ENCODE measurements at places on chromosomes 16 and 17.

DNA sequence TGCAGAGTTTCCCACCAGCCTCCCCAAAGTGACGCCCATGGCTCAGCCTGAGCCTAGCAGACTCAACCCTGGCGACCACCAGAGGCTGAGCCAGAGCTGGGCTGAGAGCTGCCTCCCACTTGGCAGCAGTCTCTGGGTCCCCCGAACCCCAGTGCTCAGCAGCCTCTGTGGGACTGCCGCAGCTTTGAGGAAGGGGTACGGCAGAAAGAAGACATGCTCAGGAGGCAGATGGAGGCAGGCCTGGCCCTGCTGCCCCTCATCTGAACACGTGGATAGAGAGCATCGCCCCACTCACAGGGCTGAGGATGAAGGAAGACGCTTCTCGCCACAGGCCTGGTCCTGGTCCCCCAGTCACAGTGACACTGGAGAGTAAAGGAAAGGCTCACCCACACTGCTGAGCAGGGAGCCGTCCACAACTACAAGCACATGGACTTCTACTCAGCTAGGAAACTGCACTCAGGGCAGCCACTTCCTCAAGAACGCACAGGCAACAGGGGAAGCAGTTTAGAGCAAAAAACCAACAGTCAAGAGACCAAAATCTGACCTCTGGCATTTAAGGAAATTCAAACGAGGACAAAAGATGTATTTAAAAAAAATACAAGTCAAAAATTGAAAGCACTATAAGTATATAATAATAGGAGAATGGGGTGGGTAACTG, 45.2 kb upstream of the GSG1L start:
- no peak for DNase-seq

GRCh38 chr17:74137416-74137815, 66.1 kb upstream of the RPL38 start:
- no peak for DNase-seq

GRCh38 chr16:87003414-87003755, 313.8 kb downstream of the C16orf95 start:
- DNase-seq = no peak

DNA sequence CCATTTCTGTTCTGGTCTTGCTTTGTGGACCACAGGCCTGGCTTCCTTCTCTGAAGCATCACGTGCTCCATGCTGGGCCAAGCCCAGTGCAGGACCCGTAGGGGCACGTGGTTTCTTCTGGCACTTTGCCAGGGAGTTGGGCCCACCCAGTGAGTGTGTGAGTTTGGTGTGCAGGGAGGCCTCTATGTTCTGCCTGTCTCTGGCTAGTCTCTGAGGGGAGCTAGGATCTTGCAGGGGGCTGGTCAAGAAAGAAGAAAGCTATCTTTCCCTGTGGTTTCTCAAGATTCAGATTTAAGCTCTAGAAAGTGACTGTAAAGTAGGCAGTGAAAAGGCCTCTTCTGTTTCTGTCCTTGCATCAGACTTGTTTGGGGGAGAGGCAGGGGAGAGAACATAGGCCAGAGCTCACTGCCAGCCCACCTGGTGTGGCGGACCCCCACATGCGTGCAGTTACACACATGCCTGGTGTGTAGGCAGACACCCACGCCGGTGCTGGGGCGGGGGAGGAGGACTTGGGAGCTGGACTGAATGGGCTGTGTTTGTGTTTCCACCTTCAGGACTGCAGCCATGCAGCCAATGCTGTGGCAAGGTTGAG, 11.8 kb downstream of the LASP1 start:
- peak; percentile 51 for DNase-seq

DNA sequence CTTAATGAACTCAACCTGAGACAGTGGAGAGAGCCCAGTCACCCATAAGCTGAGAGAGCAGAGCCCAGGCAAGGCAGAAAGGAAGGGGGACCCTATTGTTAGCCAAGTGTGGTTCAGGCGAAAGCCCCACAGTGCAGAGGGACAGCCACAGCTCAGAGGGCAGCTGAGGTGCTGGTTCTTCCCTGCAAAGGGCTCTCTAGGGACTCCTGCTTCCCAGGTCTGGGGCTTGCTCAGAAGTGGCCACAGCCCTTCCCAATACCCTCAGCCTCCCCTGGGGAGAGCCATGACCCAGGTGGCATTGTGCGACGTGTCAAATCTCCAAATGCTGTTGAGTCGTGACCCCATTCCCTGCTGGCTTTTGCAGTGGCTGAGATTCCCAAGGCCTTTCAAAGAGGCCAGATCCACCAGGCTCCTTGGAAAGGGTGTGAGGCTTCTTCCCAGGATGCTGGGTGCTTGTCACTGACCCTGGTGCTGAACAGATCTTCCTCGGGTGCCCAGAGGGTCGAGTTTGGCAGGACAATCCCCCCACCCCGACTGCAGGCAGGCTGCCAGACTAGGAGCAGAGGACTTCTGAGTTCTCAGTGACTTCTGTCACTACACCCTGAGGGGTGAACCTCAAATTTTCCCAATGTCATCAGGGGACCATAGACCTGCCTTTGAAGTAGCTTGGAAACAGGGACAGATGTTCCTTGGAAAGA, 2.5 kb upstream of the CCL17 start:
- no peak for DNase-seq

- no peak for DNase-seq
Observed at GRCh38 chr16:12518241-12519175, 285.2 kb downstream of the CPPED1 start.

DNA sequence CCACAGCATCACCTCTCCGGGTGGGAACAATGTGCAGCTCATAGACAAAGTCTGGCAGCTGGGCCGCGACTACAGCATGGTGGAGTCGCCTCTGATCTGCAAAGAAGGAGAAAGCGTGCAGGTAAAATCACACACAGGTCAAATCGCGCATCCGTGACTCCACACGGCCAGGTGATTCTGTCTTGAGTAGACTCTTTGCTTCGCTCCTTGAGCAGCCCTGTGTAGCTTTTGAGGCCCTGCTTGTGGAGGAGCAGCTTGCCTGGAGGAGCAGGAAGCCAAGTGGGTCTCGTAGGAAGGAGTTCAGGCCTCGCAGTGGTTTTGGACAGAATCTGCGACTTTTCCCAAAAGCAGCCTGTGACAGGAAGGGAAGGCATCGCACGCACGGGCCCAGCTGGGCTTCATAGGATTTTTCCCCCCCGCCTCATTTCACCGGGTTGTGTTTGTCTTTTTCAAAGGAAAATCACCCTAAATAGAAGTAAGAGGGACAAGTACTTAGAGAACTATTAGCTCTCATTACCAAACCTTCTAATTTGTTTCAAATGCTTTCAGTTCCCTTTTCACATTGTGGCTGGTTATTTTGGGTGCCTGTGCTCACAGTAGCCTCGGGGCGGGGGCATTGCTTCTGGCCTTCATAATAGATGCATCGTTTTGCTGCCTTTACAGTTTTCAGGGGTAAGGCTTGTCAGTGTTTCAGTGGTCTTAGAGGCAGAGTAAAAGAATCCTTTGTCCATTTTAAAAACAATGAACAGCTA, 71.5 kb downstream of the SEC14L1 start:
- DNase-seq = no peak

- DNase-seq = no peak
Observed at GRCh38 chr17:604765-605164, 109.9 kb downstream of the VPS53 start.

GRCh38 chr17:51926448-51926847, 232.1 kb downstream of the CA10 start:
- no peak for DNase-seq

DNA sequence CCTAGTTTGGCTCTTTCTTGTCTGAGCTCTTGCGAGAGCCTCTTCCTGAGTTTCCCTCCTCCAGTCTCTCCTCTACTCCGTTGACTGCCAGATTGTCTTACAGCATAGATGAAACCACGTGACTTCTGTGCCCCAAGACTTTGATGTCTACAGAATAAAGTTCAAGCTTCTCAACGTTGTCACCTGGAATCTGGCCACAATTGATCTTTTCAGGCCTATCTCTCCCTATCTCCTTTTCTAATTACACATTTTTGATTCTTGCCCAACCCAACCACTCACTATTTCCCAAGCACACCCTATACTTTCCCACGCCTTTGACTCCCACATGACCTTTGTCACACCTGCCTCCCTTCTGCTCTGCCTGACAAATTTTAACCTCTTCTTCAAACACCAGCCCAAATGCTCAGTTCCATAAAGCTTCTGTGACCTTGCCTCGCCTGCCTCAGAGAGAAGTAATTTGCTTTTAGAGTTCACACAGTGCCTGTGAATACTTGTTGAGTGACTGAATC, 52.4 kb upstream of the PMFBP1 start:
- no peak for DNase-seq

- DNase-seq = no peak
Observed at GRCh38 chr17:50904518-50905459, 38.6 kb upstream of the TOB1 start.

GRCh38 chr17:31524926-31525800, 133.7 kb downstream of the RAB11FIP4 start:
- peak; percentile 93 for DNase-seq

DNA sequence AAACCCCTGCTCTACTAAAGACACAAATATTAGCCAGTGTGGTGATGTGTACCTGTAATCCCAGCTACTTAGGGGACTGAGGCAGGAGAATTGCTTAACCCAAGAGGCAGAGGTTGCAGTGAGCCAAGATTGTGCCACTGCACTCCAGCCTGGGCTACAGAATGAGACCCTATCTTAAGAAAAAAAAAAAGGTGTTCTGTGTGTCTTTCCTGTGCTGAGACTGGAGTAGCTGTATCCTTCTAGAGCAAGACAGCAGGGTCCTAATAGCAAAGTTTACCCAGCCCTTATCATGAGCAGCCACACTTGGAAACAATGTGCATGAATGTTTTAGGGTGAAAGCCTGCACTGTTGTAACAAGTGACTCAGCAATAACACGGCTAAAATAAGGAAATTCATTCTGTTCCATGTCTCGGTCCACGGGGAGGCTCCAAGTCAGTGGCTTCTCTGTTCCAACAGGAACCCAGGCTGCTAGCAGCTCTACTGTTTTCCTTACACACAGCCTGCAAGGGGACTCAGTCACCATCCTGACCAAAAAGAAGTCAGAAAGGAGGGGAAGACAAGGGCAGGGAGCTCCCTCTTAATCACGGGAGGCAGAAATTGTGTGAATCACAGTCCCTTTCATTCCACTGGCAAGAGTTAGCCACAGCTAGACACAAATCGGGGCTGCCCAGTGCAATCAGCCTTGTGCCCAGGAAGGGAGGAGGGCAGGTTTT, 7.1 kb upstream of the SLC5A11 start:
- no peak for DNase-seq

DNA sequence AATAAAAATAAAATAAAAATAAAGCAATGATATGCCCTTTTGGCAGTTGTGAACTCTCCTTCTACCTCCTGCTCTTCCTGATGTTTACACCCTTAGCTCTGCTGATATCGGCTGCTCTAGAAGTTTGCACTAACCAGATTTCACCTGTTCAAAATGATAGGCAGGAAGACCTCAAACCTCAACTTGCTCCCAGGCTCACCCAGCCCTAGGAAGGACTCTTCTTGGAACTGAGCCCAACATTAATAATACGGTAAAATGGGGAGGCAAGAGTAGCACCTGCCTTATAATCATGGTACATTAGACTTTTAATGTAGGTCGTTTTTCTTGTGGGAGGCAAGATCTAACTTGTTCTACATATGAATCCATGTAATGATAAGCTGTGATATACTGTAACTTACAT, 61.2 kb upstream of the MED13 start:
- no peak for DNase-seq

GRCh38 chr17:51951741-51952140, 206.8 kb downstream of the CA10 start:
- DNase-seq = no peak

GRCh38 chr17:33661975-33662374, 368.9 kb upstream of the ASIC2 start:
- no peak for DNase-seq

- no peak for DNase-seq
Observed at GRCh38 chr16:80743772-80744171, 60.6 kb downstream of the CDYL2 start.

DNA sequence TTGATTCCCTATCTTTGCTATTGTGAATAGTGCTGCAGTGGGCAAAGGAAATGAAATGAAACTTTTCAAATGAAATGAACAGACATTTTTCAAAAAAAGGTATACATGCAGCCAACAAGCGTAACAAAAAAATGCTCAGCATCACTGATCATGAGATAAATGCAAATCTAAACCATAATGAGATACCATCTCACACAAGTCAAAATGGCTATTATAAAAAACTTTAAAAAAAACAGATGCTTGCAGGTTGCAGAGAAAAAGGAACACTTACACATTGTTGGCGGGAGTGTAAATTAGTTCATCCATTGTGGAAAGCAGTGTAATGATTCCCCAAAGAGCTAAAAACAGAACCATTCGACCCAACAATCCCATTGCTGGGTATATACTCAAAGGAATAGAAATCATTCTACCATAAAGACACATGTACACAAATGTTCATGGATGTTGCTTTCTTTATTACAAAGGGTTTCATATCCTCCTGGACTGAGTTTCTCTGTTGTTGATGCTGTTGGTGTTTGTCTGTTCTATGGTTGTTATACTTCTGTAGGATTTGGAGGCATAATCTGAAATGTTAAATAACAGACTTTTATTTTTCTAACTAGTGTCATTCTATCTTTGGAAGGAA, 99.3 kb upstream of the SOX9 start:
- no peak for DNase-seq

DNA sequence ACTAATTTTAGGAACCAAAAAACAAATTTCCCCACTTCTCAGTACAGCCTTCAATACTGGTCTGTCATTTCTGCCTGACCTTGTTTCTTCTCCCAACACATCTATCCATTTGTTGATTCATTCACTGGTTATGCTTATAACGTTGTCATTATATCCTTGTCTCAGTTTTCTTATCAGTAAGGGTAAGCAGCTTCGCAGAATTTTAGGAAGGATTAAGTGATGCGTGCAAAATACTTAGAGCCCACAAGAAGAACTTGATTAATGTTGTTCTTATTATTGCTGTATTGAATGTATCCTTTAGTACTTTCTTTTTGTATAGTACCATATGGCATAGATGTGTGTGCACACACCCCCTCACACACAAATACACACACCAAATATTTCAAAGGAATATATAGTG, 403.5 kb upstream of the HSBP1 start:
- DNase-seq = no peak

DNA sequence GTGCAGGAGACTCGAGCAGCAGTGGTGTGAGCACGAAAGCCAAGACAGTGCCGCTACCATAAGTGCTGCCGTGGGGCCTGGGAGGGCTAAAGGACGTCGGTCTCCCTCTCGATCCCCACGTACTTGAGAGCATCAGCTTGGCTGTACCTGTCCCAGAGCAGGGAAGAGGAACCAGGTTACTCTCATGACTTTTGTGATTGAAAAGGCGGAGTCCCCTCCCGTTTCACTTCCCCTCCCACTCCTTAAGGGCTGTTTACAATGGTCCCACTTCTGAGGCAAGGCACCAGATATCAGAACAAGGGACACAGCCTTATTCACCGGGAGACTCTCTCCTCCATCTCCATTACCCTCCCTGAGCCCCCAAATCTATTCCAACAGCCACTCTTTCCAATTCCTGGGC, 20.1 kb downstream of the CNTNAP1 start:
- no peak for DNase-seq
